Stimulated activated CD8-positive, alpha-beta memory T cell treated with anti-CD3 and anti-CD28 coated beads, Interleukin-2, amount 100 ng/mL, for 1 hour (primary cell): ENCODE measurements at places on chromosomes 1 and 21.

DNA sequence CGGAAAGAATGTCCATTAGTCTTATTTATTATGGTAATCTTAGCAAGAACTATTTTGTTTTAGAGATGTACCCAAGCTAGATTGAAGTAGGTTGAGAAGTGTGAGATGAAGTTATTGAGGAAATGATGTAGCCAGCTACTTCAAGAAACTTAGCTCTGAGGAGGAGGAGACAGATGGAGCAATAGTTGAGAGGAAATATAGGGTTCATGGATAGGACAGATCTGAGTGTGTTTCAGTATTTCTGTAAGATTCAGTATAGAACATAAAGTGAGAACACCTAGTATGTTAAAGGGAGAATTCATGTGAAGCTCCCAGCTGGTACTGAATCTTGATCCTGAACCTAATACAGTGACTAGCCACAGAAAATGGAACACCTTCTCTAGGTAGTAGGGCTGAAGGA is 28.9 kb downstream of the TSNAX start:
- DNase-seq, result no peak

DNA sequence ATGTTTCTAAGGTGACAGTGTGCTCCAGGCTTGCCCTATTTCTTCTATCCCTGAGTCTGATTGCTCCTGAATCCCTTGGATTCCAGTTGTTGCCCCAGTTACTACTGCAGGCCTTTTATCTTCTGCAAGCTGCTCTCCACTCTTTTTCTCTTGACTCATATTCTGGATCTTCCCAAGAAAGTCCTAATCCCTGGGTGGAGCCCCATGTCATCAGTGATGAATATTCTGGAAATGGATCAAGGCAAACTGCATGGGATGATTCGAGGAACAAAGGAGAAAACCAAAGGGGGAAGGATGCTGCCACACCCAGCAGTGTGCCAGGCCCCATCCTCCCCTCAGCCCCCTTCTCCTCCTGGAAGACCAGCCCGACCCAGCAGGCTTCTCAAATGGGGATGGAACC is 63.3 kb upstream of the ATP2B4 start:
- no peak for DNase-seq

DNA sequence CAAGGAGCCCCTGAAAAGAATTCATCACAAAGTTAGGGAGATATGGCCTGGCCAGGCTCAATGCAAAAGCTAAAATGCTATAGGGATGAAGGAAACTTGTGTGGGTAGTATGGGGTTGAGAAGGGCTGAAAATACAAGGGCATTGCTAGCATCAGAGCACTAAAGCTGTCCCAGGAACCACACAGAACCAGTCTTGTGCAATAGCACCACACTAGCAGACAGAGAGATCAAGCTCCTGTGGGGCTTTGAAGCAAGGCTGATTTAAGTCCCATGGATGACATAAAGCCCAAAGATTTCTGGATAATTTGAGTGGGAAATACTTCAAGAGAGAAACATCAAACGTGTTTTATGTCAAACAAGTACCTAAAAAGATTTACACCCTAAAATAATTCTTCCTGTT is 97.1 kb downstream of the VAV3 start:
- no peak for DNase-seq

DNA sequence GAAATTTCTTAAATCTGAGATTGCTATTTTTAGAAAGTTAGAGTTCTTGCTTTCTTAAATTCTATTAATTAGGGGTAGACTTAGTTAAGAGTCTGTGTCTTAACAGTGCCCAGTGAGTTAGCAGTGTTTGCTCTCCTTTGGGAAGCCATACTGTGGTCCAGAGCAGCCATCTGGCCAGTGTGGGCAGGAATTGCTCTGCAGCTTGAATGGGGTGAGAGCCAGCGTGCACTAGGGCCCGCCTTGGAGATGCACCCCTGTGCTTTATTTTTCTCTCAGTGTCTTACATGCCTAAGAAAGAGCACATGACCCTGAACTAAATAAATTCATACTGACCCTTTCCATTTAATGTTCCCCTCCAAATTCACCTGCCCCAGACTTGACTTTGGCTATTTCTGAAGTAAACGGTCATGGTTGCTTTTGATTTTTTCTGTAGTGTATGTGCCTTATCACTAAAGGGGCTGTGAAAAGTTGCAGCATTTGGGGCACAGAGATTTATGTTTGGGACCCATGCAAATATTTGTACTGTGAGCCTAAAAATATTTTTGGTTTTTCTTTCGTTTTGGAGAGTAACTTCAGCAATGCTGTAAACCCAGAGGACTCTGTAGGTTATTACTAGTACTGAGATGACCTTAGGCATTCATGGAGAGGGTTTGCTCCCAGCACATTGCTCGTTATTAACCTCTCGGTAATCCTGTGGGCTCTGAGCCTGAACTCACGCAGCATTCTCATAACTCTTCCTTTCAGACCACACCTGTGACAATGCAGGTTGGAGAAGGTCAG is 21.3 kb upstream of the KCNQ4 start:
- no peak for DNase-seq

DNA sequence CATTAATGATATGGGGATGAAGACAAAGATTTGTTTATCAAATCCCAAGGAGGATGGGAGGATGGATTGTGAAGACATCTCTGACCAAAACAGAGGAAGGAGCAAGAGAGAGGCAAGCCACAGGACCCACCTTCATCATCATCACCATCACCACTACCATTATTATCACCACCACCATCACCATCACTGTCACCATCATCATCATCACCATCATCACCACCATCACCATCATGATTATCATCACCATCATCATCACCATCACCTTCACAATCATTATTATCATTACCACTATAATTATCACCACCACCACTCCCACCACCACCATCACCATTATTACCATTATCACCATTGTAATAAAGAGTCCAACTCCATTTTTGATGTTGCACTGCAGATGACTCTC is 482.5 kb downstream of the PTPRU start:
- DNase-seq, result no peak

DNA sequence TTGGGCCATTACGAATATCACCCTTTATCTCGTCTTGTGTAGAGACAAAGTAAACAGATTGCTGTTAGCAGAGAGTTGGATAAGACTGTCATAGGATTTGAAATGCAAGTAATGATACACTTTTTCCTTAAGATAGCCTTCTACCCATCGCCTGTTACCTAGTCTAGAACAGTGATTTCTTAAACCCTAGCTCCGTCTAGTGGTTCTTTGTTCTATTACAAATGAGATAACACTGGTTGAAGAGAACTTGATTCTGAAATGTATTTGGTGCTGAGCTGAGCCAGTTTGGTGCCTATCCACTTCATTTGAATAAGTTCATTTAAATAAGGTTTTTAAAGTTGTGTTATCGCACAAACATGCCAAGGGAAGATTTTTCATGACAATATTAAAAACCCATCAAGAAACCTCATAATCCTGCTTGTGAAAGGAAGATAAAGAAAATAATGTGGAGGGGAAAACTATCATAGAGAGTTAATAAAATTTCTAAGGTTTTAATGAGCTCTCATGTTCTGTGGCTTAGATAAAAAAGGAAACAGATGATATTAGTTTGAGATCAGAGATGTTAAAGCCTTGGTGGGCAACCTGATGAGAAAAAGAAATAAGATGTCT is 1.5 kb upstream of the KCNH1 start:
- DNase-seq, result no peak

DNA sequence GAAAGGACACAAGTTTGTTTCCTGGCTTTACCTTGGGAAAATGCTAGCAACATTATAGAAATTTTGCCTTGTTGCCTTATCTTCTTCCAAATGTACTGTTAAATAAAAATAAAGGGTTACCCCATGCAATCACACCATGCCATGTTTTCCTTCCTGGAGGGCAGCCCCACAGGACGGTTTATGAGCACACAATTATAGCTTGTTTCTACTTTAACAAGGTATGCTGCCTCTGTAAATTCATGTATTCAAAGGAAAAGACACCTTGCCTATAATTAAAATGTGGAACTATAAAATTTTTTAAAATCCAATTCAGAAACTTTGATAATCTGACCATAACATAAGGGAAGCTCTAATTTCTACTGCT is 63.4 kb downstream of the CAPN2 start:
- DNase-seq, result no peak

DNA sequence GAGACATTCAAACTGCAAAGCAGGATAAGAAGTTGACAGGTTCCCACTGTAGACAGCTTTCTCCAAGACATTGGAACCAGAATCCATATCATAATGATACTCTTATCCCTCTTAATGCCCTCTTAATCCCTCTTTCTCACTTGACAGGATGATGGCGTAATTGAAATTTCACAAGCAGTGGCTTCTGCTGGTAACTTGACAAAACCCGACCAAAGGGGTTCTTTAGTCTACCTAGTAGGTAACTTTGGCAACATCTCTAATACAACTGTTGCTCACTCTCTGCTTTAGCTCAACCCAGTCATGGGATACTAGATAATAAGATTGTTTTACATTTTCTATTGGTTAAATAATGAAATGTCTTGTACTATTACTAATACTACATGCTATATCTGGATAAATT is 34.7 kb downstream of the S100A10 start:
- DNase-seq, result no peak

- no peak for DNase-seq
Measured at GRCh38 chr1:219550201-219550600, 62.7 kb downstream of the ZC3H11B start.

DNA sequence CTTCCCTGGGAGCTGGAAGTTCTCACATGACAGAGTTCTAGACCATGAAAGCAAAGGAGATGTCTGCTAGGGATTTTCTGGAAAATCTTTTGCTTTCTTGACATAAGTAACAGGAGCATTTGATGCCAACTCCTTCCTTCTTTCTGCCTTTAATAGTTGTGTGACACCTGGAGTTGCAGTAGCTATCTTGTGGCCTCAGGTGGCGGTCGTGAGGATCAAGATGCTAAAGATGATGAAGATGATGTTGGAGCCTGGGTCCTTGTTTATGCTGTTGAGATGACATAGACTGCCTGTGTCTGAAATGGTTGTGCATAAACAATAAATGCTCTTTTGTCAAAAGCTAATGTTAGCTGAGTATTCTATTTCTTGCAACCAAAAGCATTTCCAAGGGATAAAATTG is 32.7 kb upstream of the KIRREL1 start:
- no peak for DNase-seq

DNA sequence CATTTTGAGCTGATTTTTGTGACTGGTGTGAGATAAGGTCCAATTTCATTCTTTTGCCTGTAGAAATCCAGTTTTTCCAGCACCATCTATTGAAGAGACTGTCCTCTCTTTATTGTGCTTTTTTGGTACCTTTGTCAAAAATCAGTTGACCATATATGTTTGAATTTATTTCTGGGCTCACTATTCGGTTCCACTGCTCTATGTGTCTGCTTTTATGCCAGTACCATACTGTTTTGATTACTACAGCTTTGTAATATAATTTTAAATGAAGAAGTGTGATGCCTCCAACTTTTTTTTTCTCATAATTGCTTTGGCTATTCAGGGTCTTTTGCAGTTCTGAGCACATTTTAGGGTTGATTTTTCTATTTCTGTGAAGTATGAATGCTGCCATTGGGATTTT is 69.0 kb downstream of the LAMC2 start:
- no peak for DNase-seq

DNA sequence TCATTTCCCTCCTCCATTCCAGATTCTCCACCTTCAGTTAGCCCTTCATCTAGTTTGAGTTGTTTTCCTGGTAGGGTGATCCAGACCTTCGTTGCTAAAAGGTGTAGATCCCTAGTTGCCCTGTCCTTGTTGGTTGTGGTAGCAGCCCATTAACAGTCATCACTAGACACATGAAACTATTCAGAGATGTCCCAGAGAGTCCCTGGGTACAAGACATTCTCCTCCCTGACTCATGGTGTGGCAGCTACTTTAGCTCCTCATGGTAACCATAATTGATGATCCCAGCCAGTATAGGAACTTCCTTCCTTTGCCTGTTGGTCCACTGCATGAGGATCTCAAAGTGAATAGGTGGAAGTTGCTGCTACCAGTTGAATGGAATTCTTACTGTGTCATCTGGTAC is 6.0 kb upstream of the SH2D2A start:
- DNase-seq, result no peak

GRCh38 chr21:46025113-46025770 is 43.7 kb downstream of the COL6A1 start:
- no peak for DNase-seq

DNA sequence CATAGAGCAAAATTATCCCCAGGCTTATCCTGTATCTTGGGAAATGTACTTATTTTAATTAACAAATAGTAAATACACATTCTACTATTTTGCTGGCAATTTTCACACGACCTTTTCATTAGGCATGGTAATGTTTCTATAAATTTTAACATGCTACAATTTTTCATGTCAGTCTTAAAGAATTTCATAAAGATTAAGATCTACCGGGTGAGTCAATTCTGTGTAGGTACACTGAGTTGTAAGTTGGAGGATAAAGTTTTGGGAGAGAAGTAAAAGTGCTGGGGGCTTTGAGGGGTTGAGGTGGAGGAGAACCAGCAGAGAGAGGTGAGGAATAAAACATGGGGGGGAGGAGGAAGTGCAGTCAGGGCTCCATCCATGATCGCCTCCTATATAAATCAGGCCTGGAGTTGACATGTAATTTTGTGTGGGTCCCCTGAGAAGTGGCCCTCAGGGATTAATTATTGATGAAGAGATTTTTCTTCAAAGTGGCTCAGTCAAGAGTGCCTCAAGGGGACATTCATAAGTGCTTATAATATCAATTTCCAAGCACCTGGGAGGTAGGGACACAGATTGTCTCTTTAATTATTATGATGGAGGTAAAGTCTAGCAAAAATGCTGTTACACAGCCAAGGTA is 7.2 kb downstream of the DPYD start:
- no peak for DNase-seq

DNA sequence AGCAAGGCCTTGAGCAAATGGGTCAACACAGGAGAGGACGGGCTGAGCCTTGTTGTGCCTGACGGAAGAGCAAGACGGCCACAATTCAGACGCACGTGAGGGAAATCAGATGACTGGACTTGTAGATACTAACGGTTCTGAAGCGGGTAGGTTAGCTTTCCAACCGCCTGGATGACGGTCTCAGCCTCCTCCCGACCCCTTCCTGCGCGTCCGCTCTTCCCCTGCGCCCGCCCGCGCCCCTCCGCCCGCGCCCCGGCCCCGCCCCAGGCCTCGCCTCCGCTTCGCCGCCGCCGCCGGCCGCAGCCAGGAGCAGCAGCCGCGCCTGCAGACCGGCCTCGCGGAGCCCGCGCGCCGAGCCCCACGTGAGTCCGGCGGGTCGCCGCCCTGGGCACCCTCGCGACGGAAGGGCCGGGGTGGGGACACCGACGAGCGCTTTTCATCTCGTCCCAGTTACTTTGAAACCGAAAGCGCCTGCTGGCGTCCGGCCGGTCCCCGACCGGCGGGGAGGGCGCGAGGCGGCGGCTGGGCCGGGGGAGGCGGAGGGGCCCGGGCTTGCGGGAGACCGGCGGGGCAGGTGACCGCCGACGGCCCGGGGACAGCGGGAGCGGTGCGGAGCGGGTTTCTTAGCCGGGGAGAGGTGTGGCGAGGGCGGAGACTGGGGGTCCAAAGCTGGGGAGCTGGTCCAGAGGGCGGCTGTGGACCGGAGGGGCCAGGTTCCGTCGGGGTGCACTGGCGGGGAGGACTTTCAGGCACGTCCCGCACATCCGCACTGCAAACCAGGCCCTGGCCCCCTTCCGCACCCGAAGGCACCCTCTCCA is at the start of gene TRAF5:
Gene TRAF5, plus strand, starts transcription at position 306 of the 818 bp plus-strand sequence. CDS start 26,407 bp downstream, outside the sequence.
- DNase-seq, result no peak

- DNase-seq, result no peak
Measured at GRCh38 chr1:10741696-10742095, 54.8 kb downstream of the CASZ1 start.

GRCh38 chr21:41232013-41232412 is 64.1 kb downstream of the BACE2 start:
- no peak for DNase-seq

- no peak for DNase-seq
Measured at GRCh38 chr1:51537568-51537967, 18.5 kb upstream of the EPS15 start.

GRCh38 chr21:35232545-35233176 is 183.6 kb upstream of the RUNX1 start:
- no peak for DNase-seq
